T-helper 17 cell (primary cell): ENCODE measurements at places on chromosomes 7 and 10.

- H3K4me3 ChIP-seq, result no peak overlapping the region
- H3K27ac ChIP-seq, result no peak overlapping the region
- no peaks in the 10 kb centered on the region for H3K4me1 ChIP-seq
- H3K27me3 ChIP-seq, result no peaks in the 10 kb centered on the region
- DNase-seq, result no peak
These were observed 121.6 kb downstream of the ALOX5 start for GRCh38 chr10:45495438-45496152.

- H3K27me3 ChIP-seq, result peaks cover 21% of the 10 kb centered on the region
- no peak overlapping the region for H3K27ac ChIP-seq
- H3K4me1 ChIP-seq, result no peaks in the 10 kb centered on the region
- no peak for DNase-seq
- no peak overlapping the region for H3K4me3 ChIP-seq
These were observed 79.4 kb downstream of the VWC2 start for GRCh38 chr7:49852619-49853462.

- H3K36me3 ChIP-seq, result no peaks in the 10 kb centered on the region
- no peak overlapping the region for H3K4me3 ChIP-seq
- DNase-seq, result no peak
- H3K27me3 ChIP-seq, result no peaks in the 10 kb centered on the region
These were observed 490.0 kb upstream of the PHF14 start for GRCh38 chr7:10483671-10484070.

DNA sequence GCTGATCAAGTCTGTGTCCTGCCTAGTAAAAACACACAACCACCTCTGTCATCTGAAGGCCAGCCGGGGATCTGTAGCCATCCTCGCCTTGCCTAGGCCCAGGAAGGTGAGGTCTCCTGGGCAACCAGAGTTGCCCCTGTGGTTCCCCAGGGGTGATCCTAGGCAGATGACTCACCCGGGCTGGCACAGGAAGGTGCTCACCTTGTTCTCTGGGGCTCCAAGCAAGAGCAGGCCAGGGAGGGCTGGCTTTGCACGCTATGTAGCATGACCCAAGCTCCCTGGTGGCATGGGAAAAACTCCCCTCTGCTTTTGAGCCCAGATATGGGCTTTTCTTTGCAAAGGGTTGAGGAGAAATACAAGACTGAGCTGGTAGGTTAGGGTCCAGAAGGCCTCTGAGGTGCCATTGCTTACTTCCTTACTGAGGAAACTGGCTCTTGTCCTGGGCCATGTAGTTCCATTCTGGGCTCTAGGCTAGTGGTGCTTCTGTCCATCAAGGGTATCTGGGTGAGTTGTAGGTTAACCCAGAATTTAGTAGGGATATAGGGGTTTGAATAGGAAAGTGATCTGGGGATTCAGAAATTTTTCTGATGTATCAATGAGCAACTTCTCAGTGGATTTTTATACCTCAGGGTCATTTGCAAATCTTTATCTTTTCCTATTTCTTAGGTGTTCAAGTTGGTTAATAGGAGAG lies 112.0 kb downstream of the NT5C2 start:
- H3K36me3 ChIP-seq, result peaks cover 5% of the 10 kb centered on the region
- no peaks in the 10 kb centered on the region for H3K4me1 ChIP-seq
- no peak for DNase-seq
- no peak overlapping the region for H3K4me3 ChIP-seq

GRCh38 chr7:141483044-141483443 lies 68.2 kb upstream of the AGK start:
- peaks cover 2% of the 10 kb centered on the region for H3K4me1 ChIP-seq
- H3K4me3 ChIP-seq, result no peak overlapping the region
- no peak for DNase-seq
- peaks cover 5% of the 10 kb centered on the region for H3K36me3 ChIP-seq
- no peak overlapping the region for H3K27ac ChIP-seq
